Stimulated activated CD4-positive, alpha-beta T cell treated with anti-CD3 and anti-CD28 coated beads, Interleukin-1b, Interleukin-23, amount 100 ng/mL, for 1 hour (primary cell): ENCODE measurements at places on chromosomes 13 and 19.
A peak's percentile ranks its signal among the peaks of the same experiment; 100 is the strongest.

GRCh38 chr19:19651076-19651475 is 7.6 kb upstream of the GMIP start:
- DNase-seq, result no peak

- DNase-seq, result no peak
Measured at GRCh38 chr19:48719263-48720171, at the start of gene MAMSTR. Gene MAMSTR, minus strand, starts transcription at chr19:48719725. Its CDS starts 694 bp downstream, at chr19:48719031.

DNA sequence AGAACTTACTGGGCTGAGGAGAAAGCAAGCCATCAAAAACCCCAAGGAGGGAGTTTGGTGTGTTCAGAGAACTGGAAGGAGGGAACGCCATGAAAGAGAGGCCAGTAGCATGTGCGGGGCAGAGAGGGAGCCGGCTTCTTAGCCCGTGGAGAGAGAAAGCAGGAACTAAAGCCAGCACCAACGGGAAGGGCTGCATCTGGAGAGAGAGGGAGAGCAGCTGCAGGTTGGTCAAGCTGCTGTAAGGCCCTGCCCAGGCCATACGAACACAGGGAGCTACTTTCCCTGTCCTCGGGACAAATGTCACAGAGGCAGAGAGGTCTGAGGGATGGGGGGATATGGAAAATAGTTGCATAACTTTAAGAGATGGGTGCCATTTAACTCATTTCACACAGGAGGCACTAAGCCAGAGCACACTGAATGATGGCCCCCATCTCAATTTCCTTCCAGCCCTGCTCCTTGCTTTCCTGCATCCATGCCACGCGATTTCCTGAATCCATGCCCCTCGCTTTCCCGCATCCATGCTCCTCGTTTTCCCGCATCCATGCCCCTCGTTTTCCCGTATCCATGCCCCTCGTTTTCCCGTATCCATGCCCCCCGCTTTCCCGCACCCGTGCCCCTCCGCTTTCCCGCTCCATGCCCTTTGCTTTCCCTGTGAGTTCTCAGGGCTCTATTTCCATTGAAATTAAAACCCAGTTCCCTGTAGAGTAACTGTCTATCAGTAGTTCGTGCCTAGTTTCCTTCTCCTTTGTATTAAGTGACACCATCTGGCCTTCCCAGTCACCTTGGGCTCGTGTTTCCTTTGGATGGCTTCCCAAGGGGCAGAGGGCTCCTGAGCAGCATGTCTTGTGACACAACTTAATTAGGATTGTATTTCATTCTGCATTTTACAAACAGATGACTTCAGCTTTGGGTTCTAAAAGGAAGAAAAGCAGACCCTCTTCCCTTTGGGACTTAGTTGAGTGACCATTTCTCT is 31.5 kb upstream of the TPT1 start:
- DNase-seq, result no peak

GRCh38 chr13:112073245-112074138 is 6.5 kb downstream of the SOX1 start:
- no peak for DNase-seq

DNA sequence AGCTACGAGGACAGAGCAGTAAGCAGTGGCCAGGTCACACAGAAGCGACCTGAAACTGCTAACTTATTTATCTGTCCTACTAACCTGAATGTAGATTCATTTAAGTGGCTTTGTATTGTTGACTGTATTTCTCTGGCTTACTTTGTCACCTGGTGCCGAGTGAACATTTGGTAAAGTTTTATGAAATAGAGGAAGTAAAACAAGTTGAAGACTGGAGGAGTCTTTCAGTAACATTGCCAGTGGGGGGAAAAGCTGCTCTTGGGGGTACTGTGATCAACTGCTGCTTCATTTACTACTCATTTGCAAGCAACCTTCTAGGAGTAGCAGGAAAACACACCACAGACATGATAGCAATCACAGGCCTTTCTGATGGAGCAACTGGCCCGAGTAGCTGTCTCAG is 615.0 kb downstream of the FGF9 start:
- no peak for DNase-seq

GRCh38 chr13:100898431-100898830 is 223.8 kb upstream of the TMTC4 start:
- no peak for DNase-seq

DNA sequence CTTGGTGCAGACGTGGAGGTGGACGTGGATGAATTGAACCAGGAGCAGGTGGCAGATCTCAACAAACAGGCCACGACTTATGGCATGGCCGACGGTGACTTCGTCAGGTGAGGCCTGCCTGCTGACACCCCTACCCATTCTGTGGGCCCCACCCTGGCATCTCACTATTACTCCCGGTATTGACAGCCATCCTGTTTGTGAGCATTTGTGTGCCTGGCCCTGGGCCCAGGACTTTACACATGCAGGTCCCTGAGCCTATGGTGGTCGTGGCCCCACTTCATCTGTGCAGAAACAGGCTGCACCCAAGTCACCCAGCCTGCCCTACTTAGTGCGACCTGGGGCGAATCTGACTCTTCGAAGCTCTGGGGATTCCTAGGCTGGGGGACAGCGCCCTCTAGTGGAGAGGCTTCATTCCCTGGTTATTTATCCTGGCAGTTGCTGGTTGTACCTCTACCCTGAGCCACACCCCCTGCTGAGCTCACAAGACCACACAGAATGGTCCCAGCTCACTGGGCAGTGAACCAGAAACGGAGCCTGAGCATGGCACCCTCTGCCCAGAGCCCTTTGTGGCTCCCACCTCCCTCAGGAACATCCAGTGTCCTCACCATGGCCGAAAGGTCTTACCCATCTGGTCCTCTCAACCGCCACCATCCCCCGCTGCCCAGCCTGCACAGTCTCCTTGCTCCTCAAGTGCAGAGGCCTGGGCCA is 16.9 kb downstream of the ZNF296 start:
- DNase-seq, result peak; percentile 69

GRCh38 chr13:34900288-34900739 is 41.8 kb upstream of the NBEA start:
- DNase-seq, result no peak

DNA sequence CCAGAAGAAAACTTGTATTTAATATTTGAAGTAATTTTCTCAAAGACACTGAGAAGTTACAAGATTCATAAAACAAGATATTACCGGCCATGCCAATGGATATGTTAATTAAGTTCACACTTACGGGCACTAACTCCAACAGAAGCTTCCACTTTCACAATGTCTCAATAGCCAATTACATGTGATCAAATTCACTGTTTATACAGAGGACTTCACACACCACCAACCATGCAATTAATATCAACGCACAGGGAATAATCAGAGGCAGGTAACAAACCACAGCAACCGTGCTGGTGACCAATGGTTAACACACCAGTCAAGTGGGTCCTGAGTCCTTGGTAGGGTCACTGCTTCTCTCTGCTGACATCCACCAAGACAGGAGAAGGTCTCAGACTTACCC is 5.9 kb upstream of the ACOD1 start:
- no peak for DNase-seq

GRCh38 chr19:42397263-42398166 is 7.4 kb upstream of the CNFN start:
- DNase-seq, result no peak

DNA sequence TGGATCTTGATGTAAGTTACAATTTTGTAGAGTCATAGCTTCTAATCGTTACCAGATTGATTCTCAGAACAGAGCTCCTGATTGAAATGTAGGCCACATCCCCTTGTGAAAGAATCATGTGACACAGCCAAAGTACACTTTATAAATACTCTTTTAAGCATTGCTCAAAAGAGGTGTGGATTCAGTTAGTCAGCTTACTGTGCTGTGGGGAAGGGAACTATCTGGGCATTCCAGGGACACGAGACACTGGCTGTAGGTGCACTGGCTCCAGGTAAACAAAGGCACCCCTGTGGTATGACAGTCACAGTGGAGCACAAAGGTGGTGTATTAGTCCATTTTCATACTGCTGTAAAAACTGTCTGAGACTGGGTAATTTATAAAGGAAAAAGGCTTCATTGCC is 222.8 kb downstream of the LIG4 start:
- DNase-seq, result no peak

- DNase-seq, result no peak
Measured at GRCh38 chr13:24097064-24097463, 63.5 kb upstream of the SPATA13 start.

GRCh38 chr13:30074431-30074830 is 224.0 kb upstream of the UBL3 start:
- DNase-seq, result no peak

DNA sequence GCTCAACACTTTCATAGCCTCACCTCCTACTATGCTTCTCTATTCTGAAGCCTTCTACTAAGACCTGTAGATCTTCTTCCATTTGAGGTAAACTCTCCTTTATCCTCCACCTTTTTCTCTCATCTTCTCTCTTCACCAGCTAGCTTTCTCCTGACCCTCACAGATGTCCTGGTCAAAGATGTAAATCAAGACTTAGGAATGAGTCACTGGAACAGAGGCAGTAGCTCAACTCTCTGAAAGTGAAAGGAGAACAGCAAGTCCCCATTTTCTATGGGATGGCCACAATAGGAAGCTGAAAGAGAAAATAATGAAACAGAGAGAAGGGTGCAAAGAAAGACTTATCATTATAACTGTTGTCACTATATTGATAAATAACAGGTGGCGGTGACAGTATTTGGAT is 86.1 kb upstream of the DOCK9 start:
- no peak for DNase-seq

- DNase-seq, result no peak
Measured at GRCh38 chr19:45217193-45217956, 27.8 kb downstream of the EXOC3L2 start.
